H9 (cell line): ENCODE measurements at places on chromosomes 6 and 20.

DNA sequence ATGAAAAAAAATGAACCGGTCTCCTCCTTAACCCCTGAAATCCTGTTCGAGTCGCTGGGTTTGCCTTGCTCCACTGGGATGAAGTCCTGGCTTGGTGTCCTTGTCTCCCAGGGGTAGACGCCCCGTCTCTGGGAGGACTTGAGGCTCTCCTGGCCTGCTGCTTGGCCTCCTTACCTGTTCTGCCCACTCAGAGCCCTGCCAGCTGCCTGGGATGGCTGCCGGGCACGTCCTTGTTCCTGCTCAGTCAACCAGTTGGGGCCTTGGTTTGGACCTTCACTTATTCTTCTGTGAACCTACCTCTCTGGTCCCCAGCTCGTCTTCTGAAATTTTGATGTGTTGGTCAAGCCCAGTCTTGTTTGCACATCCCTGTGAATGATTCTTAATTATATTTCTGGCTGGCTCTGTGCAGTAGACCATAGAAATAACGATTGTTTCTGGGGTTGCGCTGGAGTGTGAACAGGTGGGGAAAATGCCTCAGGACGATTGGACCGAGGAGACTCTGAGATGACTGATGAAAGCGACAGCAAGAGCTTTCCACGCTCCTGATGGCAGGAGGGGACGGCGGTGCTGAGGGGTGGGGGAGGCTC lies 126.5 kb upstream of the ESR1 start:
- no peak for DNase-seq

DNA sequence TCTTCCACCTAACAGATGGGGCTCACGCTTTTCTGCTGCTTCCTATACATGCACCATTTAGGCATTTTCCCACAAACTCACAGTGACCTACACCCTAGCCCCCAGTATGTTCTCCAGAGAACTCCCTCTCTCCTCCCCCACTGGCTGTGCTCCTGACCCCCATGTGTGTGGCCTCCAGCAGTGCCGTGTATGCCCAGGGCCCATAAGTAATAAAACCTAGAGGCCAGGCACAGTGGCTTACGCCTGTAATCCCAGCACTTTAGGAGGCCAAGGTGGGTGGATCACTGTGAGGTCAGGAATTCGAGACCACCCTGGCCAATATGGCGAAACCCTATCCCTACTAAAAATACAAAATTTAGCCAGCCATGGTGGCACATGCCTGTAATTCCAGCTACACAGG lies 54.7 kb upstream of the NXT1 start:
- no peak for DNase-seq

DNA sequence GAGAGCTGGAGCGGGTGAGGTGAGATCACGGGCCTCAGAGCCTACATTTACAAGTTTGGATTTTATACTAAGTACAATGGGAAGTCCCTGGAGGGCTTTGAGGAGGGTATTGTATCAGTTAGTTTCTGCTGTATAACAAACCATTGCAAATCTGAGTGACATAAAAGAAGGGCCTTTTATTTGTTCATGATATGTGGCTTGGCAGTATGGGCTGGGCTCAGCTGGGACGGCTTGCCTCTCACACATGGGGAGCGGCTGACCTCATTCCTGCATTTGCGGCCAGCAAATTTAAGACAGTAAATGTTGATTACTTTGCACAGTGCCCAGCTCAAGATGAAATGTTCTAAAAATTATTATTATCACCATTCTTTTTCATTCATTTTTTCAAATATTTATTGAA lies 21.7 kb downstream of the GDAP1L1 start:
- no peak for DNase-seq

- peak; percentile 46 for DNase-seq
Observed at GRCh38 chr6:101396548-101397173, 3.2 kb downstream of the GRIK2 start.

DNA sequence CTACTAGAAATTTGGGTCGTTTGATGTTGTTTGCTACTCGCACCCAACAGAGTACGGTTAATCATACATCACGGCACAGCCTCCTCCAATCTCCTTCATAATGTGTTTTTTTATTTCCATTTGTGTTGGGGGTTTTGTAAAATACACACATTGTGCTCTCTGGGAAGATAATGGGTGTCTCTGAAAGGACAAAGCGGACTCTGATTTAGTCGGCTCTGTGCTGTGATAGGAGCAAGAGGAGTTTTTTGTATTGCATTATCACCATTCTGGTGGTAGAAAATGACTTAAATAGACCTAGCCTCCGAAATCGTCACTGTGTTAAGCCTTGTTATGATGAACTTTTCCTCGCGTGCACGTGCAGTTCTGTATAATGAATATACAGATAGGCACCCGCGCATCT lies 196.3 kb downstream of the CDH4 start:
- no peak for DNase-seq

GRCh38 chr6:29710281-29710941 lies 12.8 kb upstream of the HLA-F start:
- DNase-seq, result no peak

DNA sequence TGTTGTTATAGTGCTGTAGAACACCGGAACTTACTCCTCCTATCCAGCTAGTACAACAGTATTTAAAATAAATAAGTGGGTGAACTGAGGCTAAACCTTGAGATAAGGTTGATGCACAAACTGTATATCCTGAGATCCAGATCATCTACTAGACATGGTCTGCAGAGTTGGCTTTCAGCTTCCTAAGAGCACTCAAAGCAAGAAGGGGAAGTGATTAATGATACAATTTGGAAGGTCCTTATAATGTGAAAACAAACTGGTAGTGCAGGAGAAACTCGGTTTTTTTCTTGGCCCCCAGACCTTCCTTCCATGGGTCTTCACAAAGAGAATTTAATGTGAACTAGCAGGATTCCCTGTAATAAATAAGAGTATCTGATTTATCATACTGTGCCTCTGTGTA lies 27.4 kb upstream of the RREB1 start:
- DNase-seq, result no peak
